ENCODE measurements at places on chromosomes 2 and 18.

GRCh38 chr18:48098007-48098406 lies 167.5 kb upstream of the SMAD2 start:
- no peak for DNase-seq

- DNase-seq = no peak
Observed at GRCh38 chr2:58010599-58010998, 36.0 kb upstream of the VRK2 start.

- DNase-seq = no peak
Observed at GRCh38 chr18:57836557-57836956, 33.4 kb upstream of the ATP8B1 start.

GRCh38 chr18:79451237-79452125 lies 55.8 kb downstream of the NFATC1 start:
- no peak for DNase-seq

- DNase-seq = peak; percentile 77
Observed at GRCh38 chr2:64062840-64063239, 43.6 kb upstream of the VPS54 start.

- DNase-seq = no peak
Observed at GRCh38 chr18:51397347-51397962, 200.0 kb upstream of the MEX3C start.

DNA sequence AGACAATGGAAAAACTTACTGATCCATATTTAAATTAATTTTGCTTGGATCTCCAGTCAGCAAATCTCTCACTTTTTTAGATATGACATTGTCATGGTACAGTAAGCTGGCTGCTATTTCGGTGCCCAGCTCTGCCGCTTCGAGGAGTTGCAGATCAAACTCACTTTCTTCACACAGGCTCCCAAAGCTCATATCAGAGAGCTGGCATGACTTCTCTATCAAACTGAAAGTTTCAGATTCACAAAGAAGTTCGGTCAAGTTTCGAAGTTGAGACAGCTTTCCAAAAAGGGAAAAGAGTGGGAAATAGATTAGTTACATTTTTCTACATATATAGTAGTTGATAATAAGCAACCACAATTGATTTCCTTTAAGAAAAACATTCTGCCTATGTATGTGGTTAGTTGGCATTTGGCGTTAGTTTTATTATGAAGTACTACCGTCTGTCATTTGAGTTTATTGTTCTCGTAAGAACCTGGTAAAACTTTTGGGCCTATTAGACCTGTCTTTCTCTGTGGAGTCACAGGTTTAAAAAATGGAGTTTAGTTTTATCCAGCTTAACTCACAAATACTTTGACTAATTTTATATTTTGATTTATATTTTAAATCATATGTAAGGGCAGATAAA lies 118.8 kb downstream of the ABCA12 start:
- DNase-seq = no peak

DNA sequence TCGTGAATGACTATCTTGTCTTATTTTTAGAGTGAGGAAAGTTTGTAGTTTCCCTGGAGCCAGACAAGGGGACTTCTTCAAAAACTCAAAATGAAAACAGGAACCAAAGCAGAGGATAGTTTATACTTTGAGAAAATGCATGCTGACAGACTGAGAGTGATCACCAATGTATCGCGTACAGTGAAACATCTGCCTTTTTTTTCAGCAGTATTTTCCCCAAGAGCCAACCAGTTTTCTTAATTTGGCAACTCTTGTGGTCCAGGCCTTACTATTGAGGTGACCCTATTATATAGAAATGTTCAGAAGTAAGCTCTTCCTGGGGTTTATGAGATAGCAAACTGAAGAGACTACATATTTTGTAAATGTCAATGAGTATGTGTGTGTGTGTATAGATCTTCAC lies 153.7 kb upstream of the VRK2 start:
- DNase-seq = no peak

DNA sequence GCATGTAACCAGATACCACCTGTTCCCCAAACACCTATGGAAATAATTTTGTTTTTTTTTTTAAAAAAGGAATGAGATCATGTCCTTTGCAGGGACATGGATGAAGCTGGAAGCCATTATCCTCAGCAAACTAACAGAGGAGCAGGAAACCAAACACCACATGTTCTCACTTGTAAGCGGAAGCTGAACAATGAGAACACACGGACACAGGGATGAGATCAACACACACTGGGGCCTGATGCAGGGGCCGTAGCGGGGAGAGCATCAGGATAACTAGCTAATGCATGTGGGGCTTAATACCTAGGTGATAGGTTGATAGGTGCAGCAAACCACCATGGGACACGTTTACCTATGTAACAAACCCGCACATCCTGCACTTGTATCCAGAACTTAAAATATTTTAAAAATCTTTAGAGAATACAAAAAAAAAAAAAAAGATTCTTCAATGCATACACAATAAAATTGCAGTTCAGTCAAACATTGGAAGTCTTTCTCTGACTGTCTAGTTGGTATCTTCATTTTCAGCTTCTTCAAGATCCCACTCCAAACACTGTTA lies 11.6 kb upstream of the CASP10 start:
- DNase-seq = no peak

DNA sequence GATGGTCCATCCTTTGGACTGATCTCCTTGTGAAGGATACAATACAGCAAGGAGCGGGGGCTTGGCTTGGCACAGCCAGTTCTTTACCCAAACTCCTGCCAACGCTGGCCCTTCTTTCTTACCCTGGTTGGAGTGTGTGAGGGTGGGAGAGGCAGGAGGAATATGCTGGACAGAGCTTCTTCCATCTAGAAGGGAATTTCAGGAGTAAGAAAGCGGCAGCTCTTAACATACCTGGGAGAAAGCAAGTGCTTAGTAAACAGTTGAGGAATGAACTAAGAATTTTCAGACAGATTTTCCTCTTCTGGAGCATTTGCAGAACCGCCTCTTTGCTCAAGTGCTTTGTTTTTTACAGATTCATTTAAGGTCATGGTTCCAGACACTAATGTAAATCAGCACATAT lies 72.8 kb downstream of the NEDD4L start:
- DNase-seq = no peak

GRCh38 chr18:744832-745597 lies 32.6 kb upstream of the ENOSF1 start:
- DNase-seq = no peak

DNA sequence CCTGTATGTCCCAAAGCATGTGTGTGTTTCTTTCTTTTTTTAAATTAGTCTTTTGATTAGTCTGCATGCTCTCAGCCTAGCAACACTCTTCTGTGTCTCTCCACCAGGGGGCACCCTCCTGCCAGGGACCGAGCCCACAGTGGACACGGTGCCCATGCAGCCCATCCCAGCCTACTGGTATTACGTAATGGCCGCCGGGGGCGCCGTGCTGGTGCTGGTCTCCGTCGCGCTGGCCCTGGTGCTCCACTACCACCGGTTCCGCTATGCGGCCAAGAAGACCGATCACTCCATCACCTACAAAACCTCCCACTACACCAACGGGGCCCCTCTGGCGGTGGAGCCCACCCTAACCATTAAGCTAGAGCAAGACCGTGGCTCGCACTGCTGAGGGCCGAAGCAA lies 93.8 kb downstream of the NRP2 start:
- DNase-seq = peak; percentile 82

GRCh38 chr2:209424781-209425470 lies 1.1 kb downstream of the MAP2 start:
- no peak for DNase-seq
